ENCODE measurements at places on chromosomes 4 and X. TPM values are rescaled to one million over a fixed set of nuclear protein-coding genes. Genes with fewer than 3 reads are reported as not detected.

Gene F8A3
- 2.4 TPM for total RNA-seq

Gene INTU
- 0.15 TPM for total RNA-seq

Gene SMARCA1
- total RNA-seq, result 0.31 TPM

Gene NDNF
- total RNA-seq, result 0.08 TPM

Gene TCEAL5
- total RNA-seq, result not detected

Gene IL13RA2
- not detected for total RNA-seq

Gene MAGEC2
- not detected for total RNA-seq

Gene F11
- total RNA-seq, result not detected

Gene PDE6B
- 5.6 TPM for total RNA-seq

Gene RBM46
- not detected for total RNA-seq

Gene H2BW2
- total RNA-seq, result not detected

Gene ESX1
- not detected for total RNA-seq

Gene HPSE
- total RNA-seq, result 0.67 TPM

Gene TEX13D
- total RNA-seq, result 0.15 TPM

Gene MUC7
- not detected for total RNA-seq

Gene RHOXF2
- not detected for total RNA-seq

Gene SORBS2
- 0.90 TPM for total RNA-seq

Gene RTL9
- 0.21 TPM for total RNA-seq

Gene NXF2
- not detected for total RNA-seq

Gene FDCSP
- total RNA-seq, result not detected

Gene MND1
- 20.3 TPM for total RNA-seq

Gene GAGE12J
- total RNA-seq, result not detected

Gene DMD
- total RNA-seq, result 4.4 TPM

Gene PLRG1
- 95.9 TPM for total RNA-seq

Gene HPGDS
- not detected for total RNA-seq
